ENCODE measurements at places on chromosomes 2 and 18.

- DNase-seq, result no peak
Measured at GRCh38 chr18:35132021-35132902, 91.0 kb downstream of the MAPRE2 start.

- no peak for DNase-seq
Measured at GRCh38 chr2:171086352-171087290, 74.1 kb downstream of the TLK1 start.

- DNase-seq, result no peak
Measured at GRCh38 chr18:14921031-14921430, 173.1 kb downstream of the ANKRD30B start.

GRCh38 chr2:67213270-67213670, 183.9 kb upstream of the ETAA1 start:
- DNase-seq, result no peak

- DNase-seq, result no peak
Measured at GRCh38 chr2:101788995-101789970, 91.8 kb downstream of the MAP4K4 start.

- DNase-seq, result no peak
Measured at GRCh38 chr2:133504566-133505505, 63.4 kb downstream of the NCKAP5 start.

GRCh38 chr2:195542067-195542466, 115.0 kb upstream of the SLC39A10 start:
- DNase-seq, result no peak

- DNase-seq, result no peak
Measured at GRCh38 chr2:10370390-10370789, 67.7 kb downstream of the HPCAL1 start.

- DNase-seq, result no peak
Measured at GRCh38 chr2:183780072-183780471, 655.8 kb downstream of the NUP35 start.

DNA sequence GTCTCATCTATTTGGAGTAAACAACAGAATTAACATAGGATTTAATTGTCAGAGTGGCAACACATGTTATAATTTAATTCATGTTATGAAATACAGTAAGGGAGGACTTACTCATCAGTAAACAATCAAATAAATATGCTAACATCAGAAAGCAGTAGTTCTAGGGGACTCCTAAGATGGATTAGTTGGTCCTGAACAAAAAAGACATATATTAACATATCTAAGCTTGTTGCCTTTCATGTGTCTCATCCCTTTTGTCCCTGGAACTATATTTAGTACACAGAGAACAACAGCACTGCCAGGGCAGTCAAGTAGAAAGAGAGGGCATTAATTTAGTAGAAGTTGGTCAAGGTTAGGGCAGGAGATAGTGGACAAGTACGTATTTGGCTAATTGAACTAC, 117.8 kb upstream of the FZD5 start:
- no peak for DNase-seq

Measured in T-helper 17 cell (primary cell).